ENCODE measurements at places on chromosomes 7 and 10.

DNA sequence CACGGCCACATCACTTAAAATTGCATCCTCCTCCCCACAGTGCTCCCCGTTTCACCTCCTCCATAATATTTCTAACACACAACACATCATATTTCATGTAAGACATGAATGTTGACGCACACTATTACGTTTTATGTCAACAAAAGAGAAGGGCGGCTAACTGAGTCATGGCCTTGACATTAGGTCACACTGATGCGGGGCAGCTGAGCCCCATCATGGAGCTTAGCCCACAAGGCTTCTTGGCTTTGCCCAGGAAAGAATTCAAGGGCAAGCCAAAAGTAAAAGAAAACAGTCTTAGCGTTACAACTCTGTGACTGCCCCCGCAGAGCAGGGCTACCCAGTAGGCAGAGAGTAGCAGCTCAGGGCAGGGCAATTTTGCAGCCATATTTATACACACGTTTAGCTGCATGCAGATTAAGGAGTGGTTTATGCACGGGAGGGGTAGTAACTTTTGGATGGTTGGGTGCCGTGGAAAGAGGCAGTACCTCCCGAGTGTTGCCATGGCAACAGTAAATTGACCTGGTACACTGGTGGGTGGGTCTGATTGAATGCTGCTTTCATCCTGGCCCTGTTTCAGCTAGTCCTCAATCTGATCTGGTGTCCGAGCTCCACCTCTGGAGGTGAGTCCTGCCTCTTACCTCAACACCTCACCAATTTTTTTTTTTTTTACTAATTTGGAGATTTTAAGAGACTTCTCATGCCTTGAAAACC is 156.2 kb upstream of the FRMD4A start:
- H3K4me1 ChIP-seq: no peaks in the 10 kb centered on the region
- H3K27ac ChIP-seq: peak overlapping the region; percentile 67
- peak; percentile 98 for DNase-seq

GRCh38 chr10:52757773-52758172 is 14.8 kb downstream of the MBL2 start:
- H3K27ac ChIP-seq: no peak overlapping the region
- H3K36me3 ChIP-seq: no peaks in the 10 kb centered on the region
- no peak overlapping the region for H3K4me3 ChIP-seq
- no peaks in the 10 kb centered on the region for H3K4me1 ChIP-seq
- no peak for DNase-seq

- H3K4me1 ChIP-seq: peaks cover 2% of the 10 kb centered on the region
- DNase-seq: no peak
- no peak overlapping the region for H3K4me3 ChIP-seq
- H3K27me3 ChIP-seq: peaks cover 5% of the 10 kb centered on the region
- H3K36me3 ChIP-seq: no peaks in the 10 kb centered on the region
Observed at GRCh38 chr10:132963430-132963960, 21.1 kb upstream of the CFAP46 start.

GRCh38 chr7:148156233-148156632 is 434.3 kb upstream of the C7orf33 start:
- no peak overlapping the region for H3K27ac ChIP-seq
- no peaks in the 10 kb centered on the region for H3K4me1 ChIP-seq

- DNase-seq: peak; percentile 84
- H3K4me3 ChIP-seq: no peak overlapping the region
- peaks cover 3% of the 10 kb centered on the region for H3K27me3 ChIP-seq
- no peak overlapping the region for H3K27ac ChIP-seq
- peaks cover 12% of the 10 kb centered on the region for H3K4me1 ChIP-seq
- H3K36me3 ChIP-seq: no peaks in the 10 kb centered on the region
Observed at GRCh38 chr10:70649526-70649925, 22.8 kb upstream of the ADAMTS14 start.

- H3K27ac ChIP-seq: no peak overlapping the region
- H3K4me3 ChIP-seq: no peak overlapping the region
- no peak for DNase-seq
Observed at GRCh38 chr10:117483056-117483590, 59.4 kb upstream of the EMX2 start.

GRCh38 chr10:47403446-47404318 is 19.6 kb upstream of the ZNF488 start:
- no peak overlapping the region for H3K4me3 ChIP-seq
- H3K4me1 ChIP-seq: peaks cover 16% of the 10 kb centered on the region
- H3K27me3 ChIP-seq: no peaks in the 10 kb centered on the region
- H3K27ac ChIP-seq: peak overlapping the region; percentile 22
- no peaks in the 10 kb centered on the region for H3K36me3 ChIP-seq
- DNase-seq: peak; percentile 15

- H3K4me1 ChIP-seq: no peaks in the 10 kb centered on the region
- H3K27me3 ChIP-seq: no peaks in the 10 kb centered on the region
- H3K36me3 ChIP-seq: no peaks in the 10 kb centered on the region
- DNase-seq: no peak
Observed at GRCh38 chr7:75906991-75907667, 7.8 kb upstream of the POR start.

DNA sequence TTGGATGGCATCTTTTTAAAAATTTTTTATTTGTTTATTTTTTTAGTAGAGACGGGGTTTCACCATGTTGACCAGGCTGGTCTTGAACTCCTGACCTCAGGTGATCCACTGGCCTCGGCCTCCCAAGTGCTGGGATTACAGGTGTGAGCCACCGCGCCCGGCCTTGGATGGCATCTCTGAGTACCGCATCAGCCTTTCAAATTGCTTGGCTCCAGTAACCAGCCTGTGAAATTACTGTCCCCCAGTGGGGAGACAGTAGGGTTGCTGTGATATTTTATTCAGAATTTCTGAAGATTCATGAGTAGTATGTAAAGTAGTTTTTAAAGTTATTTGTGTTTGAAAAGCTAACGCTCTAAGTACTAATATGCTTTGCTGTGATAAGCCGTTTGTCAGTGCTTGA is 1.2 kb downstream of the NUB1 start:
- H3K27me3 ChIP-seq: no peaks in the 10 kb centered on the region
- H3K4me3 ChIP-seq: peak overlapping the region; percentile 99
- H3K4me1 ChIP-seq: no peaks in the 10 kb centered on the region
- peak overlapping the region; percentile 65 for H3K27ac ChIP-seq

GRCh38 chr10:112335111-112335867 is 38.6 kb upstream of the ACSL5 start:
- no peaks in the 10 kb centered on the region for H3K4me1 ChIP-seq
- no peak overlapping the region for H3K27ac ChIP-seq
- H3K27me3 ChIP-seq: no peaks in the 10 kb centered on the region
- H3K36me3 ChIP-seq: no peaks in the 10 kb centered on the region
- no peak for DNase-seq

- no peak for DNase-seq
Observed at GRCh38 chr7:30815951-30816644, 44.9 kb downstream of the MINDY4 start.

DNA sequence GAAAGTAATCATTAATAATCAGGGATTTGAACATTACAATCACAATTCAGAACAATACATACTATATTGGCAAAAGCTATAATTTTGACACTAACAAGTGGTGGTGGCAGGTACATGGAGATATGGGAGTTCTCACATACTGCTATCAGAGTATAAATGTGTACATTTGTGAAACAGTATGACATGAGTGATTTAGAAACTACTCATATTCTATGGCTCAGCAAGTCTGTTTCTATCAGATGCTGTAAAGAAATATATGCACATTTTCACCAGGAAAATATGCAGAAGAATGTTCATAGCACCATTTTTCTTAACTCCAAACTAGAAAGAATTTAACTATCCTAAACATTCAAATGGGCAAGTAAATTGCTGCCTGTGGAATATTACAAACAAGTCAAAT is 620.0 kb downstream of the SH2D4B start:
- H3K27me3 ChIP-seq: no peaks in the 10 kb centered on the region
- no peak overlapping the region for H3K4me3 ChIP-seq
- no peak overlapping the region for H3K27ac ChIP-seq
- H3K4me1 ChIP-seq: no peaks in the 10 kb centered on the region
- no peaks in the 10 kb centered on the region for H3K36me3 ChIP-seq

- H3K27ac ChIP-seq: no peak overlapping the region
- peaks cover 15% of the 10 kb centered on the region for H3K27me3 ChIP-seq
- H3K36me3 ChIP-seq: no peaks in the 10 kb centered on the region
- peak overlapping the region; percentile 57 for H3K4me3 ChIP-seq
- DNase-seq: no peak
- H3K4me1 ChIP-seq: no peaks in the 10 kb centered on the region
Observed at GRCh38 chr7:129168231-129169021, 20.0 kb upstream of the SMO start.

DNA sequence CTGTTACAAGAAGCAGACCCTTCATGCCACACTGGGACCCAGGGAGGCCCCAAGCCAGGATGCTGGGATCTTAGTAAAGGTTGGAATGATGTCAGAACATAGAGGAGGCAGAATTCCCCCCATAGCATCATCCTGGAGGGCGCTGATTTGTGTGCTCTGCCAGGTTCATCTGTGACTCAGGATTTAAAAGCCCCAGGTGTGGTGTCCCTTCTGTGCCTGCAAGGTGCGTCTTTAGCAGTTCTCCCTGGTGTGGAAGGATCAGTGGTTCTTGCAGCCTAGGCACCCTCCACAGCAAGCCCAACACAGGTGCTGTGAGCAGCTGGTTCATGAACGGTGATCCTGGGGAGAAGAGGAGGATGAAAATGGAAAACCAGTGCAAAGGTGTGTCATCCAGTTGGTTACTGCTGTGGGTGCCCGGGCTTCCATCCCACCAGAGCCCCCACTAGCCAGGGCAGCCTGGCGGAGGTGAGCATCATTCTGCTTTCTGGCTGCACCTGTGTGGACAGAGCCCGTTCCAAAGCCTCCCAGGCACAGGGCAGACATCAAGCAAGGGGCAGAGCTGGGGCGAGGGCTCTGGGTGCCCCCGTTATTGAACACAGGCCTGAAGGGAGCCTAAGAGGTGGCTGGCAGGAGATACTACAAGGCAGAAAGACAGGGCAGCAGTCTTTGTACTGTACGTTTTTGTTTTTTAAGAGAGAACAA is 49.5 kb downstream of the IKZF1 start:
- H3K36me3 ChIP-seq: no peaks in the 10 kb centered on the region
- no peaks in the 10 kb centered on the region for H3K4me1 ChIP-seq

DNA sequence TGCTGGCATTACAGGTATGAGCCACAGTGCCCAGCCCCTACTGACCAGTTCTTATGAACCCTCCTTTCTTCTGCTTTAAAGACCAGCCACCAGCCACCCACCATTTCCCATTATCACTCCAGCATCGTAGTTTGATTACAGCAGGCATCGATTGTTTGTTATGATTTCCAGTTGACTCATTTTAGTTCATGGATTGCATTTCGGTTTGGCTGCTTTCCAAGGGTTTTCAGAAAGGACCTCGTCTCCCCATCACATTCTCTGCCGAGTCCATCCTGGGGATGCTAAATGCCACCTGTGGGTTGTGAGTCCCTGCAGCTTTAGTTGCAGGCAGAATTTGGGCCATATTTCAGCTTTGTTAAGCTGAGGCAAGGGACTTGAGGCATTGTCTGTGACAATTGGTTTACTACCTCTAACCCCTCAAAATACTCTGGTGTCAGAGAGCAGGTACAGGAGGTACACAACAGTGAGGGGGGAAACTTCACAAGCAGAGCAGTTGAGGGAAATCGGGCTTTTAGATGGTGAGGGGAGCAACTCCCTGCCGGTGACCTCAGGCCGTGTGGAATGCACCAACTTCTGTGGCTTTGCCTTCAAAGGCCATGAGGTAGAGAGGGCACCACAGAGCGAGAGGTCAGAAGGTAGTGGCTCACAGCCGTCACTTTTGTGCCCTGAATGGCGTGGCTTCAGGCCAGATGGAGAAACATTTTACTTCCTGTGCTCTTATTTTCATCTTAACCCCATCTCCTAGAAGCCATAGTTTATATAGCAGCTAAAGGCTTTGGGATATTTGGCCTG is 203.8 kb downstream of the CCDC3 start:
- peak; percentile 21 for DNase-seq
- H3K4me3 ChIP-seq: no peak overlapping the region
- no peaks in the 10 kb centered on the region for H3K36me3 ChIP-seq
- no peak overlapping the region for H3K27ac ChIP-seq
- H3K4me1 ChIP-seq: no peaks in the 10 kb centered on the region

GRCh38 chr7:70071766-70072165 is 473.5 kb downstream of the AUTS2 start:
- H3K27ac ChIP-seq: no peak overlapping the region
- no peak overlapping the region for H3K4me3 ChIP-seq
- no peak for DNase-seq
- H3K36me3 ChIP-seq: no peaks in the 10 kb centered on the region

- H3K4me1 ChIP-seq: peaks cover 47% of the 10 kb centered on the region
- no peaks in the 10 kb centered on the region for H3K27me3 ChIP-seq
- H3K4me3 ChIP-seq: no peak overlapping the region
- peak overlapping the region; percentile 90 for H3K27ac ChIP-seq
- no peaks in the 10 kb centered on the region for H3K36me3 ChIP-seq
Observed at GRCh38 chr10:132515811-132516726, 21.5 kb upstream of the INPP5A start.

DNA sequence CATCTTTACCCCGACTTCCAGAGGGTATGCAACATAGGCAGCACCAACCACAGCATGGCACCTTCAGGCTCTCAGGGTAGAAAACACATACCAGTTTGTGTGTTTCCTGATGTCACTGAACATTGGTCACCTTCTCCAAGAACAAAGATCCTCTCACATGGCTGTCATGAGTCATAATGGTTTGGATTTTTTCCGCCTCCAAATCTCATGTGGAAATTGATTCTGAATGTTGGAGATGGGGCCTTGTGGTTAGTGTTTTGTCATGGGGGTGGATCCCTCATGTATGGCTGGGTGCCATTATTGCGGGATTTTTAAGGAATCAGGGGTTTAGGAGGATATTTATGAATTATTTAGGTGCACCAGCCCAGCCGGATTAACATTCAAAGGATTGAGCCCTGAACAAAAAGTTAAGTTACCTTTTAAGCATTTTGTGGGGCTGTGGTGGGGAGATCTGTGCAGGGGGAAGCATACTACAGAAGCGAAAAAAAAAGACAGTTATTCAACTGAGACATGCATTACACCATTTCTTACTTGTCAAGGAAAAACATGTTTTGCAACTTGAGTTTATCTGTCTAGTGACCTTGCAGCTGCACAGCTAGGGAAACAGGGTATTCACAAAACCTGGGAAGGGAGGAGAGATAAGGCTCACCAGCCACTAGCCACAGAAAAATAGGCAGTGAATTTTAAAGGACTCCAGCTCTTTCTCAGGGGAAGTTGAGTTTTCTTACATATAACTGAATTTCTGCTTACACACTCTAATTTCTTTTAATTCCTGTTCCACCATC is 774.1 kb upstream of the AUTS2 start:
- no peaks in the 10 kb centered on the region for H3K27me3 ChIP-seq
- H3K36me3 ChIP-seq: no peaks in the 10 kb centered on the region
- H3K4me3 ChIP-seq: no peak overlapping the region
- no peak overlapping the region for H3K27ac ChIP-seq

All from fibroblast of lung (primary cell).